Neural crest cell (in vitro differentiated cells): ENCODE measurements at places on chromosomes 5 and 9.

DNA sequence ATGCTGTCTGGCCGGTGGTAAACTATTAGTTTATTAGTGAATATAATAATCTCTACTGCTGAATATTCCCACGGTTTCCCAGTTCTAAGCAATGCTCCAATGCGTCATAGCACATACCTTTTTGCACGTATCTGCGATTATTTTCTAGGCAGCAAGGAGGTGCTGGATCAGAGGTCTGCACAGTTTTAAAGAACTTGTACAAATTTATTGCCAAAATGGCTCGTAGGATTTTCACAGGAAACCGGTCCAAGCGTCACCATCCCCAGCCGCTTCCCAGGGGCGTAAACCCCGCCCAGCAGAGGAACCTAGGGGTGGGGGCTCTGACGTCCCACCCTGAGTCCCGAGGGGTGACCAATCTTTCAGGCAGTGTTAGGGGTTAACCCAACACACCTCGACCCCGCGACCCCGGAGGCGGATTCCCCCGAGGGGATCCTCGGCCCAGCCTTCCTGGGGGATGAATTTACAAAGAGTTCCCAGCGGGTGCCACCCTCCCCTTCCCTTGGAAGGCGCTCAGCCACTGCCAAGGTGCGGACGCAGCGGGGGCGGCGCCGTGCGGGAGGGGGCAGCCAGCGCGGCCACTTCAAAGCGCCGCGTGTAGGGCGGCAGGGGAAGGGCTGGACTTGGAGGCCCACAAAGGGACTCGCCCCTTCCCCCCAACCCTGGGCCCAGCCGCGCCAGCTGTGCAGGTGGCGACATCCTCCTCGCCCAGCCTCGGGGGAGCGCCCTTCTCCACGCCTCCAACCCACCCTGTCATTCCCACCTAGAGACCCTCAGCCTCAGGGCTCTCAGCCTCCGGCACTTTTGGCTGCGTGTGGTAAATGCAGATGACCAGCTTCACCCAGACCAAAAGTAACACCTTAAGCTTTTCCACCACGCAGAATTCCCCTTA is 43.5 kb upstream of the TCF7 start:
- peak; percentile 51 for DNase-seq

- no peak for DNase-seq
These were observed 191.3 kb upstream of the TMEM161B start for GRCh38 chr5:88459971-88460370.

DNA sequence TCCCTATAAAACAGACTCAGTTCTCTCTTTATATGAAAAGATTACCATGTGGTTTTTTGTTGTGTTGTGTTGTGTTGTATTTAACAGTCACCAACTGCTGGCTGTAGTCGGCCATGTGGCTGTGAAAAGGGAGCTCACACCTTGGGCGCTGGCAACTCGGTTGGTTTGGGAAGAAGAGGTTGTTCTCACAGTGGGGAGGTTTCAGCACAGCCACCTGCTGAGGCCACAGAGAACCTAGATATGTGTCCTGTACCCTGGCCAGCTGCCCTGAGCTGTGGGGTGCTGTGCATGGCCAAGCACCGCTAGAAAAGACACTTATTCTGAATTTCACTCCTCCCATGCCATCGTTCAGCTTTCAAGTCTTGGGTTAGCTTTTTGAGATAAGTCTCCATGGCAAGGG is 58.8 kb downstream of the SYK start:
- DNase-seq: no peak

DNA sequence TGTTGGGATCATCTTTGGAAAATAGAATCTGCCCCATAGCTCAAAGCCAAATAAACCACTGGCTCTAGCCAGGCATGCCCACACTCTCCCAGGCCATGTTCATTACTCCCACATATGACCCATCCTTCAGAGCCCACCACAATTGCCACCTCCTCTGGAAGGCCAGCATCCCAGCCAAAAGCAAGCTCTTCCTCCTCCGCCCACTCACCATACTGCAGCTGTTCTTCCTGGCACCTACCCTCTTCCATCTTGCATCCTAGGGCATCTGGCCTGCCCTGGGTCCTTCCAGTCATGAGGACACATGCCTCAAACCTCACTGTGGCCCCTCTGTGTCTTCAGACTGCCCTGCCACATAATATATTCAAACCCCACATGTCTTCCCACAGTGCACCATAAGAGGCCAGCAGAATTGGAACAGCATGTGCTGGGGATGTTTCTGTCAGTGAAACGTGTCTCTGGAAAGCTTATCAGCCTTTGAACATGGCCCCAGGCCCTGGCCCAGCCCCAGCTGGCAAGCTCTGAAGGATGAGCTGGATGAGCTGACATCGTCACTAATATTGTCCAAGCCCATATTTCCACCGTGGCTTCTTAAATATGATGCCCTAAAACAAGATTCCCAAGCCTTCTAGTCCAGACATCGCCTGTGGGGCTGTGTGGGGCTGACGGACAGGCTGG is 230.8 kb downstream of the AGTPBP1 start:
- no peak for DNase-seq

- DNase-seq: no peak
These were observed 62.4 kb downstream of the ZNF354C start for GRCh38 chr5:179122411-179123108.
